Right renal cortex interstitium (tissue), 3 donors: ENCODE measurements at places on chromosomes 12 and 14.

- no peak for DNase-seq
These were observed 21.0 kb downstream of the CHST11 start for GRCh38 chr12:104477510-104478390.

DNA sequence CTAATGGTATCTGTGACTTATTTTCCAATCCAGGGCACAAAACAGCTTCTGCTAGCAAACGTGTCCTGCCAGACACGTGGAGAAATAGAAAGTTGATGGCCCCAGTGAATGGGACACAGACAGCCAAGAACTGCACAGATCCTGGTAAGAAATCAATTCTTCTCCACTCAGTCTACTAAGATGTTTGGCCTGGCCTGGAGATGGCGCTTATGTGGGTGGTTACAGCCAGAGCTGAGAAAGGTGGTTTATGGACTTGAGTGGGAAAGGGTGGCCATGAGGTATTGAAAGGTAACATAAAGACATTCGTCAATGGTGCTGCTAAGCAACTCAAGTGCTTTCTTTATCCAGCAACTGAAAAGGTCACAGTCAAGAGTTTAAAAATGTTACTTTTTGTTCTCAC lies 2.9 kb downstream of the SLC24A4 start:
- DNase-seq = no peak

DNA sequence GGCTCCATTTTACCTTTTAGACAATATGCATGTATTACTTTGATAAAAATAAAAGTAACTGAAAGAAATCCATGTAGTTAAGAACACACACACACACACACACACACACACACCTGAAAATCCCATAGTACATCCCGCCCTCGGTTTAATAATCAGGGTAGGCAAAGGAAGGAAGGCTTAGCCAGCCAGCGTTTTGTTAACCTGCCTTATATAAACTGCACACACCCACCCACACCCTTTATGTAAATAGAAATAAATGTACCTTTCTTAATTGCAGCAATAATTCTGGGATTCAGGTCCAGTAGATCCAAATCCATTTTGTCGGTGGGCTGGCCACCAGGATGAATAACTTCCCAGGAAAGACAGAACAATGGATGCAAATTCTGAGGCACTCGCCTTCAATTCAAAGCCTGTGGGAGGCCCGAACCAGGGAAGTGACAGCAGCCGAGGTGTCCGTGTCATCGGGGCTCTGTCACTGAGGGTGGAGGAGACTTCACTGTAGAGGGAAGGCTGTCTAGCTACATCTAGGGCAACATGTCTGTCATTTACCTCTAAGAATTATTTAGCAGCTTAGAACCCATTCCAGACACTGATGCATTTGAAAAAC lies 4.4 kb downstream of the XRCC3 start:
- DNase-seq = no peak

DNA sequence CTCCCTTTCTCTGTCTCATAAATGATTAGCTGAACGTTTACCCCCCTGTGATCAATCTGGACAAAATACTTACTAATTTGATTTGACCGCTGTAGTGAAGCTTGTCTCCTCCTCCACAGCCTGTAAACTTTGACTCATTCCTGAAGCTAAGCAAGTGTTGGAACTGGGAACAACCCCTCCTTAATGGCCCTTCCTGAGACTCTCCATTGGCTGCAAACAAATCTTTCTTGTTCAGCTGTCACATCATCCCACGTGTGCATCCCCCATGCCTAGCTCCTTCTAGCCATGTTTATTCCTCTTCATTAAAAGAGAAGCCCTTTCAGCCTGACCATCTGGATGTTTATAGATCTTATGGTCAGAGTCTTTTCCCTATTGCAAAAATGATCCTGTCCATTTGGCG lies 281.2 kb downstream of the RGS6 start:
- peak; percentile 21 for DNase-seq

- no peak for DNase-seq
These were observed 196.8 kb downstream of the RAD51B start for GRCh38 chr14:68016255-68016914.

- no peak for DNase-seq
These were observed 25.9 kb downstream of the CD9 start for GRCh38 chr12:6226002-6226678.

- no peak for DNase-seq
These were observed 166.2 kb downstream of the CHST11 start for GRCh38 chr12:104622928-104623327.

GRCh38 chr14:99684410-99684934 lies 374 bp downstream of the CYP46A1 start:
- DNase-seq = no peak

- no peak for DNase-seq
These were observed 37.9 kb downstream of the SH2B3 start for GRCh38 chr12:111443586-111443985.

- no peak for DNase-seq
These were observed 213.8 kb downstream of the ATXN7L3B start for GRCh38 chr12:74751441-74751840.

GRCh38 chr14:51988221-51988620 lies 1.1 kb upstream of the RTRAF start:
- no peak for DNase-seq

DNA sequence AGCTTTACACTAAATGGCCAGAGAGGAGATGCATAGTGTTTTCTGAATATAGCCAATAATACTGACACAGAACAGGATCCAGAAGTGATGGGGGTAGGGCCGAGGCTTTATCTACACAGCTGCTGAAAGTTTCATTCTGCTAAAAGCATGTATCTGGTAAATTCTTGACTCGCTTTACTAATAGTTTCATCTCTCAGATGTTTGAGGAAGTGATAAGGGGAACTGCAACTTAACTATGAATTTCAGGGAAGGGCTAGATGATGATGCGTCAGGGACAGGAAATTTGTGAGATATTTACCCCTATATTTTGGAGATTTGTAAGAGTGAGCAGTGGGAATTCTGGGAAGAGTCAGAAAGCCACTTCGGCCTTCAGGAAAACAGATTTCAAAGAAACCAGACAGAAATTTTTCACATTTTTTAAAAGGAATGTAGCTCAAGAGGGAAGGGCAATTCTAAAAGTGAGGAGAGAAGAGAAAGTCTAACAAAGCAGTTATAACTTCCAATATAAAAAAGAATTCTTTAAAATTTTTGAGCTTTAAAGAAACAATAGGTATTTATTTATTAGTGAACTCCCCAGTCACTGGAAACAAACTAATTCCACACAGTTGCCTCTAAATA lies 243.1 kb downstream of the BCAT1 start:
- no peak for DNase-seq

DNA sequence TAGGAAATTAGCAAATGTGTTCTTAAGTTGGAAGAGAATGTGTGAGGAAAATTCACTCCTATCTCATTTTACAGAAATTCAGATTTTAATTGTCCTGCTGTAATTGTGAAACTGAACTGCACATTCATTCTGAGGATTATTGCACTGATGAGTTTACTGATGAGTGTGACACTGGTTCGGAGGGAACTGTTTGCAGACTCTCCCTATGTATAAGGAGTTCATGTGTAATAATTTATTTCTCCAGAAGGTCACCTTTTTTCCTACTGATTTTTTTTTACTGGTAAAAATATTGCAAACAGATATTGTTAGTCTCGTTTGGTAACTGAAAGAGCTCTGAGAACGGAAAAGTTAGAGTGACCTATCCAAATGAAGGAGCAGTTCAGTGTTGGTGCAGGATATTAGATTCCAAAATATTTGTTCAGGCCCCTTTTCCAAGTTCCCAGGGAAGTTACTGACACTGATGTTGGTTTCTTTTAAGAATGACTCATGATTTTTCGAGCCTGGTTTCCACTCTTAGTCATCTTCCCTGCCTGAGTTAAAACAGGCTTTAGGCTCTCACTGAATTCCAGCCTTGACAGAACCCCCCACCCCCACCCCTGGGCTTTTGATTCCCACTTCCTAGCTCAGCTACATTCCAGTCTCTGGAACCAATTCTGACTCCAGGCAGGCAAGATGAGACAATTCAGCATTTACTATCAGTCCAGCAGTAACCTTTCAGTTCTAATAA lies 18.4 kb downstream of the ANO6 start:
- DNase-seq = no peak

DNA sequence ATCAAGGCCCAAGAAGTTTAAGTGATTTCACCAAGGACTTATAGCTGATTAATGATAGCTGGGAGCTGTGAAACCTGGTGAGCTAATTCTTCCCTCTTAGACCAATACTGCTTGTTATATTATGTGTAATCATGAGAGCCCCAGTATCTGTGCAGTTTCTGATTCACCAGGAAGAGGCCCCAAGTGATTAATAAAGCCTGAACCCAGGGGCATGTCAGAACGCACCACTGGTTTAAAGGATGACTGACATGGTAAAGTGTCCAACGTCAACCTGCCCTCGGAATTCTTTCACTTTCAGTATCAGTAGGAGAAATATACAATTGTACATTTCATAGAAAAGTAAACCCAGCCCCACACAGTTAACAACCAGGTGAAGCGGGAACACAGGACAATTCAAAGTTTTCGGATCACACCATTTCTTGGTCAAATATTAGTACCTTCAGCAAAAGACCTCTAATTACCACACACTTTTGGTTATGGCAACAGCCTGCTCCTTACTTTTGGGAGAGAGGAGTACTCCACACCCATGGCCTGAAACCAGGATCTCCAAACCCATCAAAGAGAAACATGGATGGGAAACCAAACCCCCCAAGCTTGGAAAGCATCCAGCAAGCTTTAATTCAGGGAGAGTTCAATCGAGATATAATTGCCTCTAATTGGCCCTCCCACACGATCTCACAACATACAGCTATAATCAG lies 28.5 kb downstream of the TMCC3 start:
- DNase-seq = no peak

DNA sequence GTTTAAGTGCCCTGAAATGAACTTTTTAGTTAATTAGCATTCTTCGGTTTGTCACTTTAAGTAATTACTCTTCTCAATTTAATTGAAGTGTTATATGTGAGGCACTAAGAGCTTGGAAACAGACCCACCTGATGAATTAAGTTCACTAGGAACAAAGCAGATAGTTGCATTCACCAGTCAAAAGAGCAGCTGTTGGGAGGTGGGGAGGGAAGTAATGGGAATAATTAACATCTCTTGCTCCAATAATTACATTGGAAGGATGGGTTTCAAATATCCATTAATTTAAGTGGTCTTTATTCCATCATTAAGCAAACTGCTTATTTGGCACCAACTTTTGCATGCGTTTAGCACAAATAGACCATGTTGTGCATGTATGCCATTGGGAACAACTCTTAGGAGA lies 667.2 kb downstream of the GALC start:
- no peak for DNase-seq

GRCh38 chr12:123043536-123044001 lies 63.1 kb downstream of the ARL6IP4 start:
- DNase-seq = no peak

- DNase-seq = no peak
These were observed 5.3 kb downstream of the TMEM253 start for GRCh38 chr14:21106176-21106497.

- no peak for DNase-seq
These were observed 82.6 kb downstream of the TAOK3 start for GRCh38 chr12:118290130-118290529.

DNA sequence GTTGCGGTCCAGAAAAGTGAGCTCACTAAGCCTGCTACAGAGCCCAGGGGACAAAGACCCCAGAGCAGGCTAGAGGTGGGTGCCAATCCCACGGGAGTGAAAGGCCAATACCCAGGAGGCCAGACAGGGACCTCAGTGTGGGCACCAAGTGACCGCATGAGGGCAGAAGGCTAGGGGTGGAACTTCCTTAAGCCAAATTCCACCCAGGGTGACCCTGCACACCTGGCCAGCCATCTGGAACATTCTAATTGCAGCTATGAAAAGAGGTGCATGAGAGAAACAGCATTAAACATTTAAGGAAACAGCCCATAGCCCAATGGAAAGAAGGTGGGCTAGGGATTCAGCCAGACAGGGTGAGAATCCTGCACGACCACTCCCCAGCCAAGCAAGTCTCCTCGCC lies 19.4 kb downstream of the GLTP start:
- no peak for DNase-seq

DNA sequence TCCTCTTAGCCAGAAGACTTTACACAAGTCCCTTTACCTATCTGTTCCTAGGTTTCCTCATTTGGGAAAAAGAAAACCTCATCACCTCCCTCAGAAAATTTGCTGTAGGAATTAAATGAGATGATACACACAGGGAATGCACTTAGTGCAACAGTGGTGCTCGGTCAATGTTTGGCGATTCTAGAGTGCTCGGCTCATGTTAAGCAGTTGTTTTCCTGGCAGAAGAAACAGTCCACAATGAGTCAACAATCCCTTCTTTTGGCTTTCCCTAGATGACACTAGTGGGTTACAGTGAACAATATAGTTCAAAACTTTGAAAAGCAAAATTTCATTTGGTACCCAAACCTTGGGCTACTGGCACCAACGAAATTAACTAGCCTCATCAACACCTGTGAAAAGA lies 3.9 kb upstream of the TMEM233 start:
- no peak for DNase-seq

DNA sequence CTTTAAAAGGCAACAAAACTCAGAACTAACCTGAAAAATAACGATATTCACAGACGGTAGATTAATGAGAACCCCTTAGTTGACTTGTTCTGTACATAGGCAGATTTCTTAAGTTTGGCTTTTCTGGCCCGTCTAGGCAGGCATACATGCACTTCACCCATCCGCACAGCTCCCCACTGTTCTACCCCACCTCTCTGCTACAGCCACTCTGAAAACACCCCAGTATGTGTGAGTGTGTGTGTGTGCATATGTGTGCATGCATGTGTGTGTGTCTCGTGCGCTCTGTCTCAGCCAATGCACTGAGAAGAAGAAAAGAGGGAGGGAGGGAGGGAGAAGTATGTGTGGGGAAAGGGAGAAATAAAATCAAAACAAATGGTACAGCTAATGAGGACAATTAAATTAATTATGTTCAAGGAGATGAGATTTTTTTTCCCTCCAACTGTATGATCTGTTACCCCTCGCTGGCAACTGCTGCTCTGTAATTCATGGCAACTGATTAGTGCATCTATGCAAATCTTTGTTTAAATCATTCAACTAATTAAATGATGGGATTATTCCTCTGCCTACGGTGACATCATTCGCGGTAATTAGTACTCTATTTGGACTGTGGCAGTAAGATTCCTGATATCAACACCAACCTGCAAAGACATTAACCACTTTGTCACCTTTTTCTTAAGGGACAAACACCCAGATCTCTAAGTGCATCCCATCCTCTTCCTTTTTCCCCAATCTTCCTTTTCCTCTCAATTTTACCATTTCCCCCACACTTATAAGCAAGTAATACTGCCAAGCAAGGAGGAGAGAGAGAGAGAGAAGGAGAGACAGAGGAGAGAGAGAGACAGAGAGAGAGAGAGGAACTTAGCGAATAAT lies 2.2 kb upstream of the LMO3 start:
- DNase-seq = no peak

- peak; percentile 25 for DNase-seq
These were observed 442.2 kb downstream of the APAF1 start for GRCh38 chr12:99087278-99087677.

DNA sequence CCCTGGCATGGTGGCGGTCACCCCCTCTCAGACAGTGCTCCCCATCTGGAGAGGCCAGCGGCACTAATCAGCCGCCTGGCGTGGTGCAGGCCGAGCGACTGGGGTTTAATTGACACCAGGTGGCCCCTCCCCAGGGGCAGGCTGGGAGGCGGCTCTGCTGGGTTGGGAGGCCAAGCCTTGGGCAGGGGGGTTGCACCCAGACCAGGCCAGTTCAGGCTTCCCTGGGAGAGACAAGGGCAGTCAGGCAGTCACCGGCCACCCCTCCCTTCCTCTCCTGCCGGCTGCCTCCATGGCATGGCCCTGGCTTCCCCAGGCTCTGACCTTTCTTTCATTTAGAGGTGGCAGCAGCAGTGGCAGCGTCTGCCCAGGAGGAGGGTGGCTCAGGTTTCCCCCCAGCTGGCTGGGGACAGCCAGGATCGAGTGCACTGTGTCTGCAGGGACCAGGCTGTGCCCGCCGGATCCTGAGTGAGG lies 78.1 kb upstream of the NOS1 start:
- DNase-seq = no peak

GRCh38 chr14:85428926-85429325 lies 101.0 kb upstream of the FLRT2 start:
- DNase-seq = no peak
